ENCODE measurements at places on chromosomes 6 and 20.

DNA sequence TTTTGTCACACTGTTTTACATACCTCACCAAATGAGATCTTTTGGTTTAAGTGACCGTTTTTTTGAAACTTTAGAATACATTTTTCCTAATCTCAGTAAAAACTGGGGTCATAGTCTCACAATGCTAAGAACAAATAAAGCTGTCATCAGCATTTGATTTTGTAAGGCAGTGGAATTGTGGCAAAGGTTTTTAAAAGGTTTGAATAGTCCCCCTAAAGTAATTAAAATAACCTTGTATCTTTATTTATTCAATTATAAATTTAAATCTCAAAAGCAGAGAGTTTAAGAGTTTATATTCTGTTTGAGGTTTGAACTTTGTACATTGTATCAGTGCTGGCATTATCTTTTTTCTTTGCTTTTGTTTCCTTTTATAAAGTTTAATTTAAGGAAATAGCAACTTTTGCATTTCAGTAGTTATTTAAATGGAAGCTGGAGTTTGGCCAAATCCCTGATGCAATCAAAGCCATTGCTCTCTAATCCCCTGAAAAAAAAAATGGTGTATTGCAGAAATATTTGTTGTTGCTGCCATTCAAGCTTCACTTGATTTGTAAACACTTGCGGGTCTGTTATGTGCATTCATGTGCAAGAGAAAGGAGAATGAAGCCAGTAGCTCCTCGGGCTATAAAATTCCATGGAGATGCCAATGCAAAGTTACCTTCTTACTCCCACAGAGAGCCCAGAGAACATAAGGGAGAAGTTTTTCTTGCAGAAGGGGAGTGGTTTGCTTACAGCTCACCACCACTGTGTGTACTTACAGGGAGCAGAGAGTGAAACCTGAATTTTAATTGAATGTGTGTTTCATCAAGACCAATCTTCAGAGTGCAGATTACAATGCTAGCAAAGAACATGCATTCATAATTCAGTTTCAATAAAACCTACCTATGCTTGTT lies 391.8 kb downstream of the ARHGAP18 start:
- no peak for DNase-seq

DNA sequence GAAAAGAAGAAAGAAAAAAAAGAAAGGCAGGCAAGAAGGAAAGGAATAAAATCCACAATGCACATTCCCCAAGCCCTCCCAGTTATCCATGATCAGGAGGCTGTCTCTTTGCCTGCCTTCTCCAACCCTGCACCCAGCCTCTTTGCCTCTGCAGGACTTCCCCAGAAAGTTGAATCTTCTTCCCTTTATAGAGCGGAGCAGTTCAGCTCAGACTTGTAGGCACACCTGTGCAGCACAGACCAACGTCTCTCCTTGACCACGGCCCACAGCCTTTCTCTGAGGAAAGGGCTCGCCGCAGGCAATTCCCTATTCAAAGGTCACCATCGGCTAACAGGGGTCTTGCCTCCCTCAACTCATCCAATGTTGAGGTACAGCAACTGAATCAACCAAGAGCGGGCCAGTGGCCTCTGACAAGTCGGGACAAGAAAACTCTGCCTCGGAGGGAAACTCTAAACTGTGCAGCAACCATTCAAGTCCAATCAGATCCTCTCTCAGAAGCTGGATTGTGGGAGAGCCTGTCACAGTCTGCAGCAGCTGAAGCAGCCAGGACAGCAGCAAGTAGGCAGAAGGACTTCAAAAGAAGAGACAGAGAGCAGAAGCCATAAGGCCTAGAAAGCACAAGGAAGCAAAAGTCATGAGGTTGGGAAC lies 529.2 kb upstream of the JARID2 start:
- no peak for DNase-seq

- DNase-seq, result no peak
Measured at GRCh38 chr6:17045581-17046322, 56.1 kb upstream of the STMND1 start.

DNA sequence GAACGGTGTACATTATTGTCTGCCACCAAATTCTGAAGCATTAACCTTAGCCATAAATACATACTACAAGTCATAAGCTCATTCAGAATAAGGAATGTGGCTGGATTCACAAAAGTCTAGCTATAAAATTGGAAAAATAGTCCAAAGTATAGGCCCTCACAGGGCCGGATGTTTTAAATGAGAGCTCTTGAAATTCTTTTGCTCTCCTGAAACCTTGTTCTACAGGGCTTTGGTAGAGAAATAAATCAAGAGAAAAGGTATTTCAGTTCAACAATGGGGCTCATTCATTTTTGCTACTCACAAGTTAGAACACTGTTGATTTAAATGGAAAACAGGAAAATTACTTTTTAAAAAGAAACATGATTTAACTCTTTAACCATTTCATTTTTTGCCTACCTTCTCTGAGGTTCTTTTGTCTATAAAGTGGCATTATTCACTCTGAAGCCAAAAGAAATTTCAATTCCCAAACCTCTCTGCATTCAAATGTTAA lies 58.0 kb downstream of the PREP start:
- no peak for DNase-seq

GRCh38 chr20:4719190-4719589 lies 2.5 kb upstream of the PRND start:
- no peak for DNase-seq

DNA sequence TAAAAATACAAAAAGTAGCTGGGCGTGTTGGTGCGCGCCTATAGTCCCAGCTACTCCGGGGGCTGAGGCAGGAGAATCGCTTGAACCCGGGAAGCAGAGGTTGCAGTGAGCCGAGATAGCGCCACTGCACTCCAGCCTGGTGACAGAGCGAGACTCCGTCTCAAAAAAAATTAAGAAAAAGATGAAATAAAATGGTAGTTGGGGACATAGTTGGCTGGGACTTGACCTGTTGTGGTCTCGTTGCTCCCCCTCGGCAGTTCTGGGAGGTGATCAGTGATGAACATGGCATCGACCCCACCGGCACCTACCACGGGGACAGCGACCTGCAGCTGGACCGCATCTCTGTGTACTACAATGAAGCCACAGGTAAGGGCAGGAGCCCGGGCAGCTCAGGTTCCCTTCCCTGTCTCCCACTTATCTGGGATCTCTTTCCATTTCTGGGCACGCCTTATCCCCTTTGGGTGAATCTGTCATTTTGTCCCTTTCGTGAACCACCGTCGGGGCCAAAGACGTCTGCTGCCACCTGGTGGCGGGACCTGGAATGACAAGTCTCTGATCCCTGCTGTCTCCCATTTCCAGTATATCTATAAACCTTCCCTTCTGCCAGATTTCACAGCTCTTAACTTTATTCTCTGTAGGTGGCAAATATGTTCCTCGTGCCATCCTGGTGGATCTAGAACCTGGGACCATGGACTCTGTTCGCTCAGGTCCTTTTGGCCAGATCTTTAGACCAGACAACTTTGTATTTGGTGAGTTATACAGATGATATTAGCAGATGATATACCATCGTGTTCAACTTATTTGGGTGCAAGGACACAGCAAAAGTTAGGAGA lies 2.3 kb downstream of the TUBB start:
- peak; percentile 89 for DNase-seq

DNA sequence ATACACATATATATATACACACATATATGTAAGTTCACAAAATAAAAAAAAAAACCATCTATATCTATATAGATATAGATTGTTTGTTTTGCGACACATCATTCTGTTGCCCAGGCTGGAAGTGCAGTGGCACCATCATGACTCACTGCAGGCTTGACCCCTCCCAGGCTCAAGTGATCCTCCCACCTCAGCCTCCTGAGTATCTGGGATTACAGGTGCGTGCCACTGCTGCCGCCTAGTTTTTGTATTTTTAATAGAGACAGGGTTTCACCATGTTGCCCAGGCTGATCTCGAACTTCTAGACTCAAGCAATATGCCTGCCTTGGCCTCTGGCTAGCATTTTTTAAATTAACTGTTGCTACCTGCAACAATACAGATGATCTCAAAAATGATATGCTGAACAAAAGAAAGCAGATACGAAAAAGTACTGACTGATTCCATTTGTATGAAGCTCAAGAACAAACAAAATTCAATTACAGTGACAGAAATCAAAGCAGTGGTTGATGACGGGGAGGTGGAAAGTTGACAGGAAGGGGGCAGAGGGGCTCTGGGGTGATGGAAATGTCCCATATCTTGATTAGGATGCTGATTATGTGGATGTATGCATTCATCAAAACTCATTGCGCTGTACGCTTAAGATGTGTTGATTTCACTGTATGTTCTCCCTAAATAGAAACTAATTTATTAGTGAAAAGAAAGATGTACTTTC lies 49.6 kb downstream of the ATXN1 start:
- peak; percentile 21 for DNase-seq

DNA sequence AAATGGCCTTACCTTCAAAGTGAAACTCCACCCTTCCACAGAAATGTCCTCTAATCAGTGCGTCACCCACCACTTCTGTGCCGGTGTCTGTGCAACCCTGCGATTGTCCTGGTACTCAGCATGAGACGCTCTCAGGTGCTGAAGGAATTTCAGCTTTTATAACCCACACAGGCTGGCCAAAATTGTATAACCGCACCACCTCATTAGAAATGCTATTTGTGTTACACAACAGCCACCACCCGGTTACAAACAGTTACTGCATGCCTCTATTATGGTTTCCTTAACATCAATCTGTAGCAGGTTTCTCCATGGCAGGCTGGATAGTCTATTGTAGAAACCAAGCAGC lies 51.5 kb downstream of the SLC23A2 start:
- peak; percentile 18 for DNase-seq

DNA sequence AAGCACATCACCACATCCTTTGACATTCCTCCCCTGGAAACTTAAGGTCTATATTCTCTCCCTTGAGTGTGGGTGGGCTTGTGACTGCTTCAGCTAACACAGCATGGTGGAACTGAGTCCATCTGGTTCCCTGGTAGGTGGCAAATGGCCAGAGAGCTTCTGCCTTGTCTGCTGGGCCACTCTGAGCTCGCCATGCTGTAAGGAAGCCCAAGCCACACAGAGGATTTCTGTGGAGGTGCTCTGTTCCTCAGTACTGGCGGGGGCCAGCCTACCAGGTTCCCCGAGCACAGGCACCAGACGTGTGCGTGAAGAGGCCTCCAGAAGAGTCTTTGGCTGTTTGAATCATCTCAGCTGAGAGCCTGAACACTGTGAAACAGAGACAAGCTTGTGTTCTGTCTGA lies 41.6 kb upstream of the PMEPA1 start:
- DNase-seq, result no peak

- DNase-seq, result peak; percentile 58
Measured at GRCh38 chr6:167056370-167056769, 57.2 kb downstream of the CEP43 start.
